ENCODE measurements at places on chromosomes 3 and 15. TPM values are rescaled to one million over a fixed set of nuclear protein-coding genes. Genes with fewer than 3 reads are reported as not detected.
A peak's percentile ranks its signal among the peaks of the same experiment; 100 is the strongest.

- H3K4me1 ChIP-seq, result no peaks in the 10 kb centered on the region
- H3K27ac ChIP-seq, result no peak overlapping the region
- DNase-seq, result no peak
- no peaks in the 10 kb centered on the region for H3K36me3 ChIP-seq
Observed at GRCh38 chr15:89591834-89592233, 16.6 kb downstream of the TICRR start.

GRCh38 chr15:101070502-101071273, 151.5 kb downstream of the LRRK1 start:
- H3K27me3 ChIP-seq, result no peaks in the 10 kb centered on the region
- no peak for DNase-seq
- H3K36me3 ChIP-seq, result no peaks in the 10 kb centered on the region
- peak overlapping the region; percentile 36 for H3K27ac ChIP-seq
- H3K4me3 ChIP-seq, result no peak overlapping the region

- H3K27me3 ChIP-seq, result no peaks in the 10 kb centered on the region
- no peak overlapping the region for H3K27ac ChIP-seq
- H3K4me3 ChIP-seq, result no peak overlapping the region
- H3K36me3 ChIP-seq, result no peaks in the 10 kb centered on the region
Observed at GRCh38 chr15:66523926-66524325, 18.8 kb downstream of the ZWILCH start.

DNA sequence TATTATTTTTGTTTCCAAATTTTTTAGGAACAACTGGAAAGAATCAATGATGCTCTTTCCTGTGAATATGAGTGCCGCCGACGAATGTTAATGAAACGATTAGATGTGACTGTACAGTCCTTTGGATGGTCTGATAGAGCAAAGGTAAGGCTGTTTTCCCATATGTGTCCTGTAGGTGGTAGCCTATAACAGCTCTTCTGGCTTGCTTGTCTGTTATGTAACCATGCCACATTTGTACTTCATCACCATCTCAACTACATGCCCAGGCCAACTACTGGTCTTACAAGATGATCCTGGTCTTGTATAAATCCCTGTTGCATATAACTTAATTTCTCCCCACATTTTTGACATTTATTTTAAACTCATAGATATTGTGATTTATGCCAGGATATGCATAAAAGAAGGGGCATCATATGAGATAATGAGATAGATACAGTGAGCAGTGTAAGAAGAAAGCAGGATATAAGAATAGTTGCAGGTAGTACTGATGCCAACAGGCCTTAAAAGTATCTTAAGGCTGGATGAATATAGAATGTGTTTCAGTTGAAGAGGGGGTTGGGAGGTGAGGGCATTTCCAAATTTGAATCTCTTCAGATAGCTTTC, 20.3 kb downstream of the FAM98B start:
- no peaks in the 10 kb centered on the region for H3K4me1 ChIP-seq
- no peaks in the 10 kb centered on the region for H3K36me3 ChIP-seq
- H3K27ac ChIP-seq, result no peak overlapping the region
- no peak overlapping the region for H3K4me3 ChIP-seq
- peak; percentile 53 for DNase-seq
- no peaks in the 10 kb centered on the region for H3K27me3 ChIP-seq

DNA sequence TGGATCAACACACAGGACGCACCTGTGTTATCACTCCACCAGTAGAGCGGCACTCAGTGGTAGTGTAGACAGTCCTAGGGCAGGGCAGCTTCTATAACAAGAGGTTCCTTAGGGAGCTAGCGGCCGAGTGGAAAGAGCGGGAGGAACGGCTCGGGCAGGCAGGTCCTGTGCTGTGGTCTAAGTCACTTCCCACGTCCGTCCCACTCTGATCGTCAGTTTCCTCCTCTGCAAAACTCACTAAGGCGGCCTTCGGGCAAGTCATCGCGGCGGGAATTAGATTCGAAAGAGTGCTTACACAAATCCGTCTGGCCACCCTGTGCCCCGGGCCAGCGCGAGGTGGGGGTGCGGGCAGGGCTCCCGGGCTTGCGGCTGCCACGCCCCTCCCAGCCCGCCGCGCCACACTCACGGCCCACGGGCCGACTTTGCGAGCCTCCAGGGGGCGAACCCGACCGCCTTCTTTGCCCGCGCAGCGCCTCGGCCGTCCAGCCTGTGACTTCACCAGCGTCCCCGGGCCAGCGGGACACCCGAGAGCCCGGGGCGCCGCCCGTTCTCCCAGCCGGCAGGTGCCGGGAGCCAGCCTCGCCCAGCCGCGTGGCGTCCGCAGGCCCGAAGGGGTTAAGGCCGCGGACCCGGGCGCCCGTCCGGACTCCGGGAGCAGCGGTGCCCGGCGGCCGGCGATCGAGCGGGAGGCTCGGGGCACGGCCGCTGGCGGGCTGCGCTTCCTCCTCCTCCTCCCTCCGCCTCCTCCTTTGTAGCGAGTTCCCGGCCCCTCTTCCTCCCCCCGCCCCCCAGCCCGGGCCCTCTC, 416 bp upstream of the CORO2B start:
- H3K27ac ChIP-seq, result peak overlapping the region; percentile 53
- H3K36me3 ChIP-seq, result no peaks in the 10 kb centered on the region

DNA sequence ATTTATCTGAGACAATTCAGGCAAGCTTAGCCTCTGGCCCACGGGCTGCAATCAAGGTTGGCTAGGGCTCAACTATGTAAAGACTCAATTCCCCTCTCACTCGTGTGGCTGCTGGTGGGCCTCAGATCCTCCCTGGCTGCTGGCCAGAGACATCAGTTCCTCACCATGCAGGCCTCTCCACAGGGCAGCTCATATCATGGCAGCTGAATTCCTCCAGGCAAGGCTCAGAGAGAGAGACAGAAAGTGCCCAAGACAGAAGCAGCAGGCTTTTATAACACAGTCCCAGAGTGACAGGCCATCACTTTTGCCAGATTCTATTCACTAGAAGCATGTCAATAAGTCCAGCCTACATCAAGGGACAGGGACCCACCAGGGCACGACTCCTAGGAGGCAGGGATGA, 63.2 kb downstream of the XXYLT1 start:
- no peak overlapping the region for H3K27ac ChIP-seq
- no peak overlapping the region for H3K4me3 ChIP-seq
- H3K27me3 ChIP-seq, result no peaks in the 10 kb centered on the region
- no peaks in the 10 kb centered on the region for H3K4me1 ChIP-seq
- H3K36me3 ChIP-seq, result no peaks in the 10 kb centered on the region

DNA sequence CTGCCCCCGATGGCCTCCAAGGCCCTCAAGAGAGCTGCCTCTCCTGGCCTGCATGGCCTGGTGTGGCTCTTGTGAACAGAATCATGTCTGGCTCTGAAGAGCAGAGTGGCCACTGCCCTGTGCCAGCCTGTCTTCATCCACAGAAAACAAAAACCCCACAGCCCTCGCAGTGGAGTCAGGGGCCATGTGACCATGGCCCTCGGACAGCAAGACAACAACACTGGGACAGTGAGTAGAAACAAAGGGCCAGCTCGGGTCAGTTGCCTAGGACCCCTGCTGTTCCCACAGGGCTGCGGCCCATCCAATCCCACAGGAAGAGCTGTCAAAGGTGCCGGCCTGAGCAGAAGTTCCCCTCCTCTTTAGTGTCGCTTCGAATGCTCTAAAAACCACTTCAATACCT, 72.5 kb downstream of the UMPS start:
- no peak overlapping the region for H3K4me3 ChIP-seq
- no peaks in the 10 kb centered on the region for H3K36me3 ChIP-seq
- no peak overlapping the region for H3K27ac ChIP-seq

Gene BLM
- 15.6 TPM for total RNA-seq

DNA sequence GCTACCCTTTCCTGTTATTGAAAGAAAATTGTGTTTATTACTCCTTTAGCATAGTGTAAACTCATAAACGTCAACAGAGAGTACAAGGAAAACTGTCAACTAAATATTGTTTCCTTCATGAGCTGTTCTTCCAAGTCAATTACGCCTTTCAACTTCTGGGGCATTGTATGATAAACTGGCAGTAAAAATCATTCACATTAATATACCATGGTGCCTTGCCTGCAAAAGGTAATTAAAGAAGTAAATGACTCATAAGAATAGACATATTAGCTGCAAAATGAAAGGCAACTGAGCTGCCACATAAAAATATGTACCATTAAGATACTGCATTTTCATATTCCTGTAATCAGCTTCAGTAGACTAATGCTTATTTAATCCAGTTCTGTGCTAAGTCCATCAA, 447.3 kb downstream of the FOXP1 start:
- no peak for DNase-seq
- peaks cover 62% of the 10 kb centered on the region for H3K4me1 ChIP-seq
- H3K4me3 ChIP-seq, result no peak overlapping the region
- no peak overlapping the region for H3K27ac ChIP-seq
- no peaks in the 10 kb centered on the region for H3K27me3 ChIP-seq

Gene GOLGA6L4
- total RNA-seq, result 1.4 TPM

GRCh38 chr3:39383881-39384664, 903 bp downstream of the SLC25A38 start:
- peaks cover 36% of the 10 kb centered on the region for H3K4me1 ChIP-seq
- H3K27me3 ChIP-seq, result no peaks in the 10 kb centered on the region
- no peaks in the 10 kb centered on the region for H3K36me3 ChIP-seq
- peak; percentile 98 for DNase-seq
- peak overlapping the region; percentile 99 for H3K27ac ChIP-seq

Measured in Caco-2 (cell line).